Stimulated activated CD8-positive, alpha-beta memory T cell treated with anti-CD3 and anti-CD28 coated beads, Interleukin-7, amount 100 ng/mL, for 4 hours (primary cell): ENCODE measurements at places on chromosomes 5 and 9.

GRCh38 chr5:72000707-72001106, 106.6 kb upstream of the MAP1B start:
- DNase-seq = no peak

DNA sequence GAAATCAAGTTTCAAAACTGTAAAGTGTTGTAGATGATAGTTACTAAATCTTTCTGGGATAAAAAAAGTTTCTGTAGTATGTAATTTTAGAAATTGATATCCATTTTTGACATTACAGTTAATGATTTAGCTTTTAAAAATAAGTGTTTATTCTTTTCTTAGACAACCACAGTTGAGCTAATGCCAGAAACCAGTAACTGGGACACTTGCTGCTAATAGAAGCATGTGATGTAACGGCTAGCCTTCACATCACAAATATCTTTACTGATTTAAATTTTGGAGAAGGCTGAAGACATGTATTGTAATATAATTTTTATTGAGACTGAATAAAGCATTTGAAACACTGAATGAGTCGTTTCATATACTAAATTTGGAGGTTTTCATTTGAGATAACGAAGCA, 18.8 kb downstream of the CSNK1G3 start:
- no peak for DNase-seq

GRCh38 chr9:116599342-116599884, 87.7 kb upstream of the TRIM32 start:
- no peak for DNase-seq

DNA sequence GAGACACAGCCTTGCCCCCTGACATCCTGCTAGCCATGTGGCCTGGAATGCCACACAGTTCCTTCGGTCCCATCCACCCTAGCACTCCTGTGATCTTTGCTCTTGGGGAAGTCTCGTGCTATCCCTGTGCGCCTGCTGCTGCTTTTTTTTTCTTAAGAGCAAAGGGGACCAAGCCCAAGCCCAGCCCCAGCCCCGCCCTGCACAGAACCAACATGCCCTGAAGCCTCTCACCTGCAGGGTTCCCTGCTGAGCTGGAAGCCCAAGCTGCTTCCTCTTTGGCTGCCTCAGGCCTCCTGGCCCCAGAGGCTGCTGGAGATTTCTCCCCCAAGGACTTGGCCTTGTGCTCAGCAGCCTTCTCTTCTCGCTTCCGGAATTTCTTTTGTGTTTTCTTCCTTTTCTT, 1.8 kb downstream of the SURF6 start:
- no peak for DNase-seq

DNA sequence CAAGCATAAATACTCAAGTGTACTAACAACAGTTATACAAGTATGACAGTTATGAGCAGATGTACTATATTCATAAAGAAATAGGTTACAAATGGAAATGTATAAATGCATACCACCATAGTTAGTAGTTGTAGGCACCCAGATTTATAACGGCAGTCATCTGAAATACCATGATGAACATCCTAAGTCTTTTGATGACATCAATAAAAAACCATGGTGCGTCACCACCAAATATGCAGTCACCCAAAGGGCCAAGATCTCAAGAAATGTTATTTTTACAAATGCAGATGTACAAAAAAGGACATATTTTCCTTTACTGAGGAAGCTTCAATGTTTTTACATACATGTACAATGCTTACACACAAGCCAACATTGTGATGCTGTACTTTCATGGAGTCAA, 70.8 kb upstream of the XPA start:
- DNase-seq = no peak

- no peak for DNase-seq
Measured at GRCh38 chr5:5584236-5584745, 161.8 kb downstream of the ICE1 start.
